Activated CD4-positive, alpha-beta T cell treated with anti-CD3 and anti-CD28 coated beads, Interleukin-2, amount 50 U/mL, for 1 hour (primary cell): ENCODE measurements at places on chromosomes 5 and 9.

- DNase-seq = no peak
Measured at GRCh38 chr5:142412581-142412980, 87.8 kb upstream of the SPRY4 start.

GRCh38 chr5:149453618-149454415, 74.7 kb upstream of the IL17B start:
- DNase-seq = no peak

GRCh38 chr5:148740966-148741742, 85.3 kb upstream of the ADRB2 start:
- DNase-seq = no peak

DNA sequence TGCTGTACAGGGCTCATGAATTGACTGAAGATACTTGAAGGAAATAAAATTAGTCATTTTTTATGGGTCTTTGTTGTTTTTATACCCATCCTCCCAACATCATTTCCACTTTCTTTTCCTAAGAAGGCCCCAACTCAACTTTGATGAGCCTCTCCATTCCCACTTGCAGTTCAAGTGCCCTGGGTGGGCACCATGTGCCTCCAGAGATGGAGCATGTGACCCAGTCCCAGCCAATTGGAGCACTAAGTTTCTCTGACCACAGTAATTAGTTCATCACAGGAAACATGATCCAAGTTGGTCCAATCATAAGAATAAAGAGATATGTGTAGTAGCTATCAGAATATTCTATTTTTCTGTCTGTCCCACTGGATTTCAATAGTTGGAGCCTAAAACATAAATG, 46.9 kb downstream of the HTR4 start:
- no peak for DNase-seq

- DNase-seq = no peak
Measured at GRCh38 chr5:115509547-115509946, 35.0 kb downstream of the FEM1C start.

DNA sequence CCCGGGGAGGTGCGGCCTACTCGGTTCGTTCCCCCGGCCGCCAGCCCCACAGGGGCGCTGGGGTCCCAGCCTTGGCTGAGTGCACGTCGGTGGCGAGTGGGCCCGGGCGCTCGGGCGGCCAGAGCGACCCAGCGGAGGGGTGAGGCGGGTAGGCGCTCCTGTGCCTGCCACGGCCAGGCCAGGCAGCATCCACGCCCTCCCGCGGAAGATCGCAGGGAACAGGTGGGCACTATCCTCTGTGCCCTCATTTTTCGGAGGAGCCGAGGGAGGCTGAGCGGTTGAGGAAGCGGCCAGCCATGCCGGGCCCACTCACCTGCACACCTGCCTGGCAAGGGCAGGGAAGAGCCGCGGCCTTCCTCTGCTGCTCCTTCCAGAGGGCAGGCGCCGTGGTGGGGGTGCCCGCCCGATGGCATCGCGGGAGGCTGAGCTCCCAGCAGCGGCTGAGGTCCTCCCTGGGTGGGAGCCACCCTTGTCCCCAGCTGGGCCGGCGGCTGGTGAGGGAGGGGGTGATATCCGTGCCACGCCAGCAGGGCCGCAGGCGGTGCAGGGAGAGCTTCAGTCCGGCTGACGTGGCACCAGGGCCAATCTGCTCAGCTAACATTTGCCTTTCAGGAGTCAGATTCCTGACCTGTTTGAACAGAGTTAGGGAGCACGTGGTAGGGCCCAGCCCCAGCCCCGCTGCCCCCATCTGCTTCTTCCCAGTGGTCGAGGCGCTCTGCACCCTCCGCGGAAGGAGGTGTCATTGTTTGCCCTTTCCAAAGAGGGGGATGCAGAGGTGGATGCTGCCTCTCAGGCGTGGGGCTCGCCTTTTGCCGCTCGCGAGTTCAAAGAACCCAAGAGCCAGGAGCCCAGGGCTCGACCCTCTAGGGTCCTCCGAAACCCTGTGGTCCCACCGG, 1.6 kb upstream of the SEC16A start:
- peak; percentile 13 for DNase-seq

- DNase-seq = no peak
Measured at GRCh38 chr5:38540314-38540713, 16.1 kb downstream of the LIFR start.

DNA sequence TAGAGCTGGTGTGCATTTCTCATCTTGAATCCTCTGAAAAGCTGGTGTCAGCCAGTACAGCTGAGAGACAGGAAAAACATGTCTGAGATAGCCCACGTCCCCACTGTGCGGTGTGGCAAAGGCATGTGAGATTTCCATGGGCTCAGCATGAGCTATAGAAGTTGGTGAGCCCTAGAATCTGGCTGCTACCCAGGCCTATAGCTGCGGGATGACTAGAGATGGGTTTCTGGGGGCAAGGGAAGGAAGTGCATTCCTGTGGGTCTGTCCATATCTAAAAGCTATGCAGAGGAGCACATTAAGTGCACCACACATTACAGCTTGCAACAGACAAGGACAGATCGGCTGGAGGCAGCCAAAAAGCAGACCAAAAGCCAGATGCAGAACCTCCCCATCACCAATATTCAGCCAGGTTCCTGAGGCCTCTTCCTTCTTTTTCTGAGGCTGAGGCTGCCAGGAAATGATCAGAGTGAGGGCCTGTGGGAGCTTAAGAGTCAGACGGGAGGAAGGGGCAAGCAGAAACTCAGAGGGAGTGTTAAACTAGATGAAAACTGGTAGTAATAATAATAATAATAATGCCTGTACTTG, 55.8 kb upstream of the RANBP3L start:
- no peak for DNase-seq

GRCh38 chr9:85505612-85506011, 236.1 kb downstream of the AGTPBP1 start:
- no peak for DNase-seq
